ENCODE measurements at places on chromosomes 7 and 10. TPM values are rescaled to one million over a fixed set of nuclear protein-coding genes. Genes with fewer than 3 reads are reported as not detected.

TDRD1 gene
- total RNA-seq = 1.7 TPM

ANKRD61 gene
- not detected for total RNA-seq

PRLHR gene
- not detected for total RNA-seq

CHST15 gene
- 17.1 TPM for total RNA-seq

MMS19 gene
- 96.3 TPM for total RNA-seq

CALML3 gene
- not detected for total RNA-seq

TAF5 gene
- total RNA-seq = 3.2 TPM

PDK4 gene
- 128 TPM for total RNA-seq

TAS2R41 gene
- total RNA-seq = not detected

ASAH2B gene
- total RNA-seq = 2.2 TPM

NSUN6 gene
- 5.8 TPM for total RNA-seq

CACNA2D1 gene
- 78.8 TPM for total RNA-seq

SH2B2 gene
- 4.6 TPM for total RNA-seq

CACNB2 gene
- total RNA-seq = 0.15 TPM

STRIP2 gene
- 0.88 TPM for total RNA-seq

AMPH gene
- 6.3 TPM for total RNA-seq

ASB10 gene
- total RNA-seq = not detected

TCAF2 gene
- 5.4 TPM for total RNA-seq

EBF3 gene
- 22.8 TPM for total RNA-seq

CPEB3 gene
- 1.7 TPM for total RNA-seq

PITX3 gene
- total RNA-seq = 0.69 TPM

CCDC3 gene
- 0.81 TPM for total RNA-seq

NUTM2D gene
- 6.0 TPM for total RNA-seq

SH2D4B gene
- total RNA-seq = not detected

ZNF425 gene
- 3.5 TPM for total RNA-seq

SFXN2 gene
- total RNA-seq = 6.8 TPM

PTER gene
- 15.2 TPM for total RNA-seq

WNT2 gene
- not detected for total RNA-seq

SPDYE9 gene
- total RNA-seq = not detected

GPRIN2 gene
- not detected for total RNA-seq

SPACDR gene
- 0.44 TPM for total RNA-seq

RET gene
- total RNA-seq = 0.39 TPM

SLC13A1 gene
- not detected for total RNA-seq

UCN3 gene
- total RNA-seq = not detected

RUFY2 gene
- total RNA-seq = 11.5 TPM

MRLN gene
- not detected for total RNA-seq

ZNF33A gene
- total RNA-seq = 10.6 TPM

ELFN1 gene
- 0.68 TPM for total RNA-seq

SDK1 gene
- total RNA-seq = 0.44 TPM

IFIT2 gene
- total RNA-seq = 4.2 TPM

CPVL gene
- 6.1 TPM for total RNA-seq

PLEKHA8 gene
- total RNA-seq = 4.7 TPM

GFRA1 gene
- total RNA-seq = 0.68 TPM

GPC2 gene
- not detected for total RNA-seq

C10orf62 gene
- not detected for total RNA-seq

HTRA1 gene
- total RNA-seq = 789 TPM

DENND10 gene
- total RNA-seq = 66.5 TPM

SPDYE11 gene
- total RNA-seq = not detected

GRID2IP gene
- total RNA-seq = not detected

LDB3 gene
- 0.31 TPM for total RNA-seq

MUC3A gene
- total RNA-seq = not detected
